ENCODE measurements at places on chromosomes 1 and 21. TPM values are rescaled to one million over a fixed set of nuclear protein-coding genes. Genes with fewer than 3 reads are reported as not detected.

The CHD5 gene
- total RNA-seq = 0.09 TPM

The TINAGL1 gene
- 35.5 TPM for total RNA-seq

The LCE2C gene
- not detected for total RNA-seq

GRCh38 chr21:44434936-44435635, 20.2 kb upstream of the LRRC3 start:
- peak; percentile 5 for DNase-seq

- no peak for DNase-seq
Measured at GRCh38 chr1:168467452-168467851, 76.3 kb downstream of the XCL2 start.

DNA sequence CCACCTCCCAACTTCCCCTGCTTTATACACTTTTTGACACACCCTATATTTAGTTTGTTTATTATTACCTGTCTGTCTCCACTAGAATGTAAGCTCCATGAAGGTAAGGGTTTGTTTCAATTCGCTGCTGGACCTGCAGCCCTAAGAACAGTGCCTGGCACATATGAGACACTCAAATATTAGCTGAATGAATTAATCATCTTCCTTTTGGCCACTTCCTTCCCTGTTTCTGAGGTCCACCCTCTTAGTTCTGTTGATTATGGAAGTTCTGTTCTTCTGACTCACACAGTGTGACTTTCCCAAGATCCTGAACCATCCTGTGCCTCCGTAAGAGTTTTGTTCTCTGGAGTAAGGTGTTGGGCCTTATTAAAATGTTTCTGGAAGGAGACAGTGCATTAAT, 40.4 kb upstream of the GJA5 start:
- no peak for DNase-seq

DNA sequence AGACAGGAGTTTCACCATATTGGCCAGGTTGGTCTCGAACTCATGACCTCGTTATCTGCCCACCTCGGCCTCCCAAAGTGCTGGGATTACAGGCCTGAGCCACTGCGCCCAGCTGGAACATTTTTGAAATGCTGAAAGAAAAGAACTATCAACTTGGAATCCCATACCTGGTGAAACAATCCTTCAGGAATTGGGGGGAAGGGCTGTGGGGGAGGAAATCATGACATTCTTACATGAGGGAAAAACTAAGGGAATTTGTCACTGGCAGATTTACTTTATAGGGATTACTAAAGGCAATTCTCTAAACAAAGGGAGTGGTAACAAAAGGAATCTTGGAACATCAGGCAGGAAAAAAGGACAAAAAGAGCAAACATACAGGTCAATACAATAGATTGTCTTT, 25.8 kb downstream of the NDUFS5 start:
- no peak for DNase-seq

- no peak for DNase-seq
Measured at GRCh38 chr1:30284226-30284625, 439.2 kb downstream of the MATN1 start.

- no peak for DNase-seq
Measured at GRCh38 chr1:21297975-21298374, 7.7 kb upstream of the ECE1 start.

DNA sequence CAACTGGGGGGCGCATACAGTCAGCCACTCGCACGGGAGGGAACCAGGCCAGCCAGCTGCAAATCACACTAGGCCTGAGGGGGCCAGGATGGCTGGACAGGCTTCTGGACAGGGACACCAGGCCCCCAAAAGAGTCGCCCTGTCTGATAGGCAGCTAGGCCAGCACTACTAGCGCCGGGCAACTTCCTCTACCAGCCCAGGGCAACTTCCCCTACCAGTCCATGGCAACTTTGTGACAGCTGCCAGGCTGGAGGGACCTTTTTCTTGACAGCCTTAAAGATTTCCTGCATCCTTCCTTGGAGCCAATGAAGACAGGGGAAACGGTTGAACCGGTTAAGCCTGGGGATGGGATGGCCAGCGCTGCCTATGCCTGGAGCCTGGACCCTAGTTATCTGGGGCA, 5.1 kb downstream of the IFFO2 start:
- no peak for DNase-seq

- DNase-seq = no peak
Measured at GRCh38 chr1:109539676-109540075, at the start of gene GPR61. Gene GPR61, plus strand, starts transcription at chr1:109539872. Its CDS starts 3,151 bp downstream, at chr1:109543023.

- no peak for DNase-seq
Measured at GRCh38 chr21:45110873-45111624, 36.7 kb downstream of the ADARB1 start.

DNA sequence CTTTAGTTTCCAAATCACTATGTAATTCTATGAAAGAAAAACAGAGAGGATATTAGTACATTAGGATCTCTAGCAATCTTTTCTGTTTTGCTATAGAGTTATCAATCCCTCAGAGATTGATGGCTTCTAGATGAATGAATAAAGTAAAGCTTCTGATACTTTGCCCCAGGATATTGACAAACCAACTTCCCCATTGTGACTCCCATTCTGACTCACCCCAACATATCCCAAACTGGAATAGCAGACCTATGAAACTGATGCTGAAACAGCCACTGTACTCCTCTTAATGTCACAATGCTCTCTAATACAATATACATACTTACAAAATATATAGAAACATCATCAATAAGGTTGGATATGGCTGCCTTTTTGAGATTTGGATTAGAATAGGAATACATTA, 442.1 kb upstream of the NR5A2 start:
- DNase-seq = no peak

Data from pancreas (tissue), 10 donors.